ENCODE measurements at places on chromosomes 16 and 17.

GRCh38 chr16:55101026-55101425 lies 170.4 kb downstream of the IRX5 start:
- no peak for DNase-seq

DNA sequence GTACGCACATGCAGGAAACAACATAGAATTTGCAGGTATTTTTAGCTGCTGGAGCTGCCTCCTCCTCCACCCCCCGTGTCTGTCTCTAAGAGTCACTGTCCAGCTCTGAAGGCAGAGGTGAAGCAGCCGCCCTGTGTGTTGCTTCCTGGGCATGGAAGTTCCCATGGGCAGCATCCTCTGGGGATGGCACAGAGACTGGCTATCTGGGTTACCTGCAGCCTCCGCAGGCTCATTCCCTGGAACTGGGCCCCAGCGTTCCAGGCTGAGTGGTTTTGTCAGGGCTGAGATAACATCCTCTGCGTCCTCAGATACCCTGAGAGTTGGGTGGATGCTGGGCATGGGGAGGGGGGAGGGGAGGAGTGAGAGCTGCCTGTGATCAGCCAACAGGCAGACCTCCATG lies 41.5 kb upstream of the MRTFB start:
- DNase-seq, result no peak

- DNase-seq, result no peak
Observed at GRCh38 chr17:70060415-70060814, 14.6 kb upstream of the KCNJ16 start.

GRCh38 chr17:62966426-62967204 lies 580 bp downstream of the TANC2 start:
- DNase-seq, result no peak

- no peak for DNase-seq
Observed at GRCh38 chr17:51748749-51749604, 409.5 kb downstream of the CA10 start.

- DNase-seq, result no peak
Observed at GRCh38 chr17:1201132-1201702, 21.4 kb upstream of the ABR start.

- no peak for DNase-seq
Observed at GRCh38 chr17:34723875-34724274, 144.5 kb downstream of the TMEM132E start.

DNA sequence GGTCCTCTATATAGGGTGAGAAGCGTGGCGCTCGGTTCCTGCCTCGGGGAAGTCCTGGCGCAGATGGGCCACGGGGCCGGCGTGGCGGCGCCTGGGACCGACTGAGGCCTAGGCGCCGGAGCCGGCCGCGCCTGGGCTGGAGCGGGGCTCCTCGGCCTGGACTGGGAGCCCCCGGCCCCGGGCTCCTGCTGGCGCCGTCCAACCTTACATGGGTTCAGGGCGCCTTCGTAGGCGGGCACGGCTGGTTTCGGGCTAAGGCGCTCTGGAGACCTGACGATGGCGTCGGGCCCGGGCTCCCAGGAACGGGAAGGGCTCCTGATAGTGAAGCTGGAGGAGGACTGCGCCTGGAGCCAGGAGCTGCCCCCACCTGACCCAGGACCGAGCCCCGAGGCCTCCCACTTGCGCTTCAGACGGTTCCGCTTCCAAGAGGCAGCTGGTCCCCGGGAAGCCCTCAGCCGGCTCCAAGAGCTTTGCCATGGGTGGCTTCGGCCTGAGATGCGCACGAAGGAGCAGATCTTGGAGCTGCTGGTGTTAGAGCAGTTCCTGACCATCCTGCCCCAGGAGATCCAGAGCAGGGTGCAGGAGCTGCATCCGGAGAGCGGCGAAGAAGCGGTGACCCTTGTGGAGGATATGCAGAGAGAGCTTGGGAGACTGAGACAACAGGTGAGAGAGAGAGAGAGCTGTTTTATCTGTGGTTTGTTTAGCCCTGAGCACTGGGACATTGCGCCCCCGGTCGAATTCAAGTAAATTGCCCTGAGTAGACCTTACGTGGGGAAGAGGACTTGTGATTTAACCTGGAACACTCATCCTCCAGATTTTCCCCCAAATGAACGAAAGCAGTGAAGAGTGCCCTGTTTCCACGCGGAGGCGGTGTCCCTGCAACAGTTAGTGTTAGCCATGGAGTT lies 504 bp downstream of the ZNF263 start:
- no peak for DNase-seq

All from HCT116 (cell line).